ENCODE measurements at places on chromosomes 11 and 22.
A peak's percentile ranks its signal among the peaks of the same experiment; 100 is the strongest.

GRCh38 chr11:127445476-127445875 is 444.9 kb upstream of the KIRREL3 start:
- no peak for DNase-seq

- no peak for DNase-seq
Measured at GRCh38 chr22:40200795-40201530, 23.2 kb downstream of the TNRC6B start.

- no peak for DNase-seq
Measured at GRCh38 chr22:49391436-49391835, 436.2 kb downstream of the BRD1 start.

- peak; percentile 58 for DNase-seq
Measured at GRCh38 chr11:111454561-111455192, 57.5 kb downstream of the BTG4 start.

DNA sequence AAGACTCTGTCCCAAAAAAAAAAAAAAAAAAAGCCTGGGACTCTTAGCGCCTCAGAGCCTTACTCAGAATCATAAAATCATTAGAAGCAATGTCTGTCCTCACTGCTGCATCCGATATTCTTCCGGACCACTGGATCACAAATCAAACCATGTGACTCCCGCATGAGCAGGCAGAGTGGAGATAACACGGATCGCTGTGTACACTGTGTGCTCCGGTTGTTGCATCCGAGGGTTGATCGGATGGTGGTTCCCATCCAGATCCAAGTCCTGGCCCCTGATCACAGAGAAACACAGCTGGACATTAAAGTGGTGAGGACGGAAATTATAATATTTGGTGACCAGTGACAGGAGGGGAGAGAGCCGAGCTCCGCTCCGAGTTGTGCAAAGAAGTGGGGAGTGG is 9.7 kb upstream of the TXNRD2 start:
- no peak for DNase-seq

DNA sequence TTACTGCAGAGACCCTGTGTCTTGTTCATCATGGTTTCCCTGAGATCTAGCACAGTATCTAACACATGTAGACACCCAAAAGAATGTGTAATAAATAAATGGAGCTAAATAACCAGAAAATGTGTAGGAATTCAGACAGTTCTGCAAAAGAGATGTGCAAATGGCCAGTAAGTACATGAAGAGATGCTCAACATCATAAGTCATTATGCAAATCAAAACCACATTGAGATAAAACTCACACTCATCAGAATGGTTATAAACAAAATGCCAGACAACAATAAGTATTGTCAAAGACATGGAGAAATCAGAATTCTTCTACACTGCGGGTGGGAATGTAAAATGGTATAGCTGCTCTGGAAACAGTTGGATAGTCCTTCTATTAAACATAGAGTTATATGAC is 88.5 kb downstream of the RBFOX2 start:
- DNase-seq, result no peak

DNA sequence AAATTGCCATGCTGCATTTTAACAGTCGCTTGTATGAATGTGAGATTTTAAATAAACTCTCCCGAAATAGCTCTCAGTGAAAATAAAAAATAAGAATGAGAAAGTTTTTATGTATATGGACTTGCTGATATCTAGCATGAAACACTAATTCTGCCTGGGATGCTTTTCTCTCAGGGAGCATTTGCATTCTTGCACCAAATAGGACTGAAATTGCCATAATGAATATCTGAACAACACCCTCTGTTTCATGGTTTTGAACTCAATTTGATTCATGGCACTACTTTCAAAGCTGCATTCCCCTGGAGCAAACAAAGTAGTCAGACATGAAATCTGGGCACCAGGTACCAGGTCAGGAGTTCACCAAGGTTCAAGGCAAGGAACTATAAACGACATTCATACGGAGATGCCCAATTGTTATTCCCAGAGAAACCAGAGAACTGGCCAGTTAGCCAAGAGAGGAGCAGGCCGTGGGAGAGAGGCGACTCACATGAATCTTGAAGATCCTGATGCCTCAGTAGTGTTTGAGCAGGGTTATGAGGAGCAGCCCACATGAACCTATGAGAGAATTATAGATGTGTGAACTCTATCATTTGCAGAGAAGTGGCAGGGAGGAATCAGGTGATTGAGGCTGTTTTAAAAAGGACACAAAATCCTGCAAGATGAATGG is 270.6 kb upstream of the ZC3H12C start:
- DNase-seq, result no peak

DNA sequence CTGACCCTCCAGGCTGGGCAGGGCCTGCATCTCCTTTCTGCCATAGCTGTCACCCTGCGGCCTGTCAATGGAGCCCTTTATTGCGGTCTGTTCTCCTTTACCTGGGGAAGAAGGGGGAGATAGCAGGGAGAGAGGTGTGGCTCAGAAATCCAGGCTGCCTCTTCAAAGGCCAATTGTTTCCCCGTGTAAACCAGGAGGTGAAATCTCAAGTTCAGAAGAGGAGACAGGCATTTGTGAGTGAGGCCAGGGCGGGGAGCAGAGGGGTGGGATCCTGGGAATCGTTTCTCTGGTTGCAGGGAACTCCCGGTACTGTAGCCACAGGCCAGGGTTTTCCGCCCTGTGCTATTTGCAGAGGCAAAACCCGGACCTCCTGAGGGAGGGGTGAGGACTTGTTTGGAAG is 9.1 kb downstream of the DCPS start:
- no peak for DNase-seq

DNA sequence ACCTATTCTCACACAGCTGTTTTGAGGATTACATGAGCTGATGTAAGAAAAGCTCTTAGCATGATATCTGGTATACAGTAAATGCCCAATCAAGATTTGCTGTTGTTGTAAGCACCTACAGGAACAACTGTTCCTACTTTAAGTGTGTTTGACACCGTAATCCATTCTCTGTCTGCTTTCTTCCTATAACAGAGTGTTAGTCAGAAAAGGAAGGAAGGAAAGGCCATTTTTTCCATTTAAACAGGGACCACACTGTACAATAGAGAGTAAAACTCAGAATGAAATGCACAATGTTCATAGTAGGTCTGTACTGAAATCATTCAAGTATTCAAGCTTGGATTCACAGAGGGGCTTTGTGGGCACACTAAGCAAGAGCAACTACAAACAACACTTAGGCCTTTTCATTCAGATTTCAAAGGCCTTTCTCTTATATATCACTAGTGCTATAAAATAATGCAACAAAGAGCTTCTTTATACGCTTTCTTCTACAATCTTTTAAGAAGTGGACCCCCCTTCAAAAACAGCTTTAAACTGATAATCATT is 21.5 kb downstream of the MTCH2 start:
- DNase-seq, result no peak

DNA sequence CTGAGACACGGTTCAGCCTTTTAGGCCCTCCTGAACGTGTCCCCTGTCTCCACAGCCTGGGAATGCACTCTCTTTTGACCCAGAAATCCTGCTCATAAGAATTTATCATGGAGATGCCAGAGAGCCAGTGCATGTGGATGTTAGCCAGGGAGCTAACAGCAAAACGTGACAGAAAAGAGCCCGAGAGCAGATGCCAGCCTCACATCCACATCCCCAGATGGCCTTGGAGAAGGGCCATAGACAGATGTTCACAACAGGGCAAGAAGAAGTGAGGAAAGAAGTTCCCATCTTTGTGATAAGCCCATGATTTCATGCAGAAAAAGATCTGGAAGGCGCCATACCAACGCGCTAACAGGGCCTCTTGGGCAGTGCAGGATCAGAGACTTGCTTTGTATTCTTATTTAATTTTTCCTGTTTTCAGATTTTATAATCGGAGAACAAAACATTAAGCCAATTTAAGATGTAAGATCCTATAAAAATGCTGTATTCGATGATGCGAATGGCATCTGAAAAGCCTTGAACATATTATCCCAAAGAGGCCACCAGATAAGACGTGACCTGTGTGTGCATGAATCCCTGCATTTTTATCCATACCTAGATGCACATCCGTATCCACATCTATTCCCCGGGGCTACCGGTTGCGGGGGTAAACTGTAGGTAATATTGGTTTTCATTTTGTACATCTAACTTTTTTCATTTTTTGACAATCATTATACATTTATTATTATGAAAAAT is 48.7 kb downstream of the IGLL5 start:
- DNase-seq, result no peak

- no peak for DNase-seq
Measured at GRCh38 chr11:78657968-78658839, 83.5 kb upstream of the NARS2 start.

GRCh38 chr11:92751594-92751993 is 217.9 kb upstream of the MTNR1B start:
- no peak for DNase-seq

DNA sequence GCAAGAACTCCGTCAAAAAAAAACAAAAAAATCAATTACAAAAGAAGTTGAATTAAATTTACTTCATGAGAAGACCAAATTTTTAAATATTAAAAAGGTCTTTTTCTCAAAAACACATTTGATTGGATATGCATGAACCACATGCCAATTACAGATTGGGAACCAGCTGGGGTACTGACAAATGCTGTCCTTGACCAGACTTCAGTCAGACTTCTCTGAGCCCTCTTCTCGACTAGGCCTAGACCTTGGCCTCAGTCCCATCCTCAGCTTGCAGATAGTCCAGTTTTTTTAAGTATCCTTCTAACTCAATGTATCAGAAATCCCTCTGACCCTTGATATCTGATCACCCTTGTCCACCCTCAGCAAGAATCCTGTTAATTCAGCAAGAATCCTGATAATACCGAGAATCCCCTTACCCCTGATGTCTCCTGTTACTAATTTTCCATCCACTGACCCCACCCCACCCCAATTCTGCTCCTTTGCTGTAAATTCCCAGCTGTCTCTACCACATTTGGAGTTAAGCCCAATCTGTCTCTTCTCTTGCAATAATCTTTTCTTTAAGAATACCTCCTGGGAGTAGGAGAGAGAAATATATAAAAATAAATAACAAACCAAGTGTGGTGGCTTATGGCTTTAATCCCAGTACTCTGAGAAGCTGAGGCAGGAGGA is 30.9 kb downstream of the OR4D9 start:
- no peak for DNase-seq

DNA sequence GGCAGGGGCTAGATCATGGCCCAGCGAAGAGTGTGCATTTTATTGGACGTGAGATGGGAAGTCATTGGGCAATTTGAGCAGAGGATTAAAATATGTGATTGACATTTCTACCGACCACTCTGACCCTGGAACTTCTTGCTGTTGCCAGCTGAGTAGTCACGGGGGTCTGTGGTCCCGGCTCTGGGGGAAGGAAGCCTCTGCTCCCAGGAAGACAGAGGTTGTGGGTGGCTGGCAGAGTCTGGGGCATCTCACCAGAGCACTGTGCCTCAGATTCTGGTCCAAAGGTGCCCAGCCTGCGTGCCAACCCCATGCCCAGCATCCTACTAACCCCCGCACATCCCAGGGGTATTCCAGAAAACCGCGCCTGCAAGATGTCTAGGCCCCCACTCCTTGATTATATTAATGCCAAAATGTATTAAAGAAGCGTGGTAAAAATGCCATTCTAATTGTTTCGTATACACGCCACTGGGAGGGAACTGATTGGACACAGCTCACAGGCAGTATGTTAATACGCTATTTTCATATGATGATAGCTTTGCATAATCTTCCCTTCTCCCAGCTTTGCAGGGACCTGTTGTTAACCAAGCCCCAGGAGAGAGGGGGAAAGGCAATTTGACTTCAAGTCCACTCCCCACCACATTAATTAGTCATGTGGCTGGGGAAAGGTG is 25.3 kb upstream of the LMO1 start:
- DNase-seq, result no peak

GRCh38 chr22:27790376-27791158 is 11.0 kb downstream of the MN1 start:
- no peak for DNase-seq

GRCh38 chr11:34208266-34209135 is 103.1 kb downstream of the NAT10 start:
- no peak for DNase-seq

DNA sequence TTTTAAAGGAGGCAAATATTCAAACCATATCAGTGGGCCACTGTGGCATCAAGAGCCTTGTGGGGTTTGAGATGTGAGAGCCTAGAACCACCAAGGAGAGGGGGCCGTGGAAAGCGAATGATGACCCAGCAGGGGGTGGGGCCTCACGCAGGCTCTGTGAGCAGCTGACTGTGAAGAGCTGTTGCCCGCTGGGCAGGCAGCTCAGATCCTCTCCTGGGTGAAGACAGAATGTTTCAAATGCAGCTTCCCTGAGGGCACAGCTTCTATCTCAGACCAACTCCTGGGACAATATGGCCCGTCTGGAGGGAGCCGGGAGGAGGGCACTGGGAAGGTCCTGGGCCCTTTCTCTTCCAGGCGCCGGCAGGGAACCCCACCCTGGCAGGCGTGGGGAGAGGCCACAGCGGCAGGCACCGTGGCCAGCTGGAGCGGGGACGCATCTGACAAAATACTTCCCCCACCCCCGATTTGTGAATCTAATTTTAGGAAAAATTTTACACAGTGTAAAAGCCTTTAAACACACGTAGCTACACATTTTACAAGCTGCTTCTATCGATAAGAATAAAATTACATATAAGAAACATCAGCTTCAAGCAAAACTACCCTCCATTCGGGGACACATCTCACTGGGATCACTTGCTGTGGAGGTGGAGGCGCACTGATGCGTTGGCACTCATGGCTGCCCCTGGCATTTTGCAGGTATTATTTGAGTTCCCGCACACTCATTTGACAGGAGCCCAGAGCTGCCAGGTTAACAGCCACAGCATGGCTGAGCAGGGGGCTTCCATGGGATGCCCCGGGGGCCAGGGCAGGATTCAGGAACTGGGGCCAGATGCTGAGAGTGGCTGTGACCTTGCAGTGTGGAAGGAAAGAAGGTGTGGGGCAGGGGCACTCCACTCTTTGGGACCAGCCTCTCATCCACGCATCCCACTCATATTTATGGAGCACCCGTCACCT is 40.3 kb downstream of the PARVG start:
- no peak for DNase-seq

DNA sequence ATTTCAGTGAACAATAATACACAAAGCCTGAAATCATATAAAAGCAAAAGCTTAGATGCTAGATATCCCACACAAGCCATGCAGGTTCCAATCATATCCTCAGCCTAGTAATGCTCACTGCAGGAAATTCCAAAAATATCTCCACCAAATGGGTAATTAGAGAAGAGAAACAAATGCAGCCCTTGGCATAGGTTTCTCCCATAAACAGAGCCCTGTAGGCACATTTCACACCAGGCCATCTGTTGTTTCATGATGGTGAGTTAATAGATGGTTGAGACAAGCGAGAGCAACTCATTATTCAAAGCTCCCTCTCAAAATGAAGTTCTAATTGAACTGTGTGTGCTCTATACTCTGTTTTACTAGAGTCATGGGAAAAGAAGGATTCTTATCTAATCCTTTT is 154.6 kb upstream of the TRPC6 start:
- no peak for DNase-seq

GRCh38 chr11:100752371-100753171 is 65.5 kb downstream of the ARHGAP42 start:
- DNase-seq, result no peak

All from amygdala (tissue), 56 donors.